ENCODE measurements at places on chromosomes 12 and 14.

- DNase-seq: no peak
These were observed 115.9 kb downstream of the BCL11B start for GRCh38 chr14:99156090-99156425.

- no peak for DNase-seq
These were observed 129.7 kb upstream of the CCND2 start for GRCh38 chr12:4143896-4144295.

DNA sequence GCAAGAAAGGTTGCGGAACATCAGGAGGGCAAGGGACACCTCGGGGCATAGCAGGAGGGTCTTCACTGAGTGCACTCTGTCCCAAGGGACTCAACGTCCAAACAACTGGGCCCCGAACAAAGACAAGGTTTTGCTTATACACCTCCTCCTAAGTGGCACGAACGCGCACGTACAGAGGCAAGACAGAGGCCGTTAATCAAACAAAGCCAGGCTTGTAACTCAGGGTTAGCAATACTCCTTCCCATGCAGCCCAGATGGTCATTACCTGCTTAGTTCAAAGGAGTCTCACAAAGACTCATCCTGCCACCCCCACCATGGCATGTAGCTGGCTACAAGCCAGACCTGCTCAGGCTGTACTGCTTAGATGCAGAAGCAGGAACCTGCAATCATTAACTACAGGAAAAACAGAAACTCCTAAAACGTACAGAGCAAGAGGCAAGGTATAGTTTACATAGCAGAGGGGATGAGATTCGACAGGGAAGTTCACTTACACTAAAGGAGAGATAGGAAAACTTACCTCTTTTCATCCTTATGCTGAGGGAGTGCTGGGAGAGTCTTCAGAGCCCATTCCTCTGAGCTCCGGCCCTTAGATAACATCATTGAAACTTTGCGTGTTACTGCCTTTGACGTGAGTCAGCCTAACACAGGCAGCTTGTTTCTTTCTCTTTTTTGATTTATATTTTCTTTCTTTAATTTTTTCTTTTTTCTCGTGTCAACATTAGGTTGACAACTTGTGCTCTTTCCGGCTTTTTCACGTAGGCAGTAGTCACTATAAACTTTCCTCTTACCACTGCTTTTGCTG is 1319.1 kb downstream of the TMEM121 start:
- DNase-seq: peak; percentile 19

GRCh38 chr14:95353664-95354063 is 34.0 kb upstream of the CLMN start:
- no peak for DNase-seq

DNA sequence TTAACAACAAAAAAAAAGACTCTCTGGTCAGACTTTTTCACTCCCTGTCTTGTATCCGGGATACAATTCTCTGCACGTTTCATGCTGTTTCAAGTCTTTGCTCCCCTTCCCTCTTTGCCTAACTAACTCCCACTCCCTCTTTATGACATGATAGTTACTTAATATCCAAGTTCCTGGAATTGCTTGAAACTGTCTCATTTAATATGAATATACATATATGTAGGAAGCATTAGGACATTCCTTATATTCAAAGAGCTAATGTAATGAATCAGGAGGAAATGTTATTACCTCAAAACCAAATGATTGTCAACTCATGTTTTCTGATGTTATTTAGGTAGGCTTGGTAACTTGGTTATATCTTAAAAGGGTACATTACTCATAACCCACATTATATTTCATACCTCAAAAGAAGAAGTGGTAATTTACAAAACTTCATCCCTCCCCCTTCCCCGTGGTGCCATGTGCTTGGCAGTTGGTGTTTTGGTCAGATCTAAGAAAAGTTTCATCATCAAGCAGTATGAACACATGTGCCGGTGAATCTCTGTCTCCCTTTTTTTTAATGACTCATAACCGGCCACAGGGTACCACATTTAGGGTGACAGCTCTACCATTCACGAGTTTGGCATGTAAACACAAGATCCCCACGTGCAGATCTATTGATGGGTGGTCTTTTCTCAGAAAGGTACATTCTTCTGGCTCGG is 56.5 kb downstream of the HCAR2 start:
- DNase-seq: no peak

- no peak for DNase-seq
These were observed 52.6 kb upstream of the KCNJ8 start for GRCh38 chr12:21827083-21827482.

GRCh38 chr12:116882742-116883141 is 1.5 kb upstream of the HRK start:
- no peak for DNase-seq

DNA sequence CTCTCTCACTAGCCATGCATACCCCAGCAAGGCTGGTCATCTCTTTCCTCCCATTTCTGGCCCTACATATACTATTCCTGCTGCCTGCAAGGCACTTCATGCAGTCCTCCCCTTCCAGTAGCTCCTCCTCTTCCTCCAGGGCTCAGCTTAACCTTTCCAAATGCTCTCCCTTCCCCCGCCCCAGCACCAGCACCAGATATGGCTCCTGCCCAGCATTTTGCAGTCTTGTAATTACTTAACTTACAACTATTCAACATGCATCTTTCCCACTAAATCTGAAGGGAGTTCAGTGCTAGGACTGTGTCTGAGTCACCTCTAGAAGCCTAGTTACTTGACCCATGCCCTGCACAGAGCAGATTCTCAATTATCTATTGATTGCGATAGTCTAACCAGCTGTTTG is 1.8 kb upstream of the FBXO21 start:
- no peak for DNase-seq

- peak; percentile 3 for DNase-seq
These were observed 38.9 kb upstream of the RASSF3 start for GRCh38 chr12:64571411-64571810.

DNA sequence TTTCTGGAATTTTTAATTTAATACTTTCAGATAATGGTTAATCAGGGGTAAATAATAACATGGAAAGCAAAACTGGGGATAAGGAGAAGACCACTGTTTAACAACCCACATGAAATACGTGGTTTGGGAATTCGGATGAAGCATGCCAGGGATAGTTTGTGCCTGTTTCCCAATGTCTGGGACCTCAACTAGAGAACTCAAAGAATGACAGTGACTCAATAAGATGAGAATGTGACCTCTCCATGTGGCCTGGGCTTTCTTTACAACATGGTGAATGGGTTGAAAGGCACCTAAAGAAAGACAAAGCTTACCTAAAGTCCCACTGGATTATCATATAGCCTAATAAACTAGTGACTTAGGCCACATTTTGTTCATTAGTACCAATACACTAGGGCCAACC is 460.3 kb upstream of the LRFN5 start:
- DNase-seq: no peak

GRCh38 chr12:113768850-113769249 is 197.3 kb downstream of the RBM19 start:
- DNase-seq: no peak

GRCh38 chr12:785706-786105 is 33.3 kb downstream of the WNK1 start:
- no peak for DNase-seq

GRCh38 chr12:11711651-11712327 is 62.3 kb downstream of the ETV6 start:
- DNase-seq: no peak

DNA sequence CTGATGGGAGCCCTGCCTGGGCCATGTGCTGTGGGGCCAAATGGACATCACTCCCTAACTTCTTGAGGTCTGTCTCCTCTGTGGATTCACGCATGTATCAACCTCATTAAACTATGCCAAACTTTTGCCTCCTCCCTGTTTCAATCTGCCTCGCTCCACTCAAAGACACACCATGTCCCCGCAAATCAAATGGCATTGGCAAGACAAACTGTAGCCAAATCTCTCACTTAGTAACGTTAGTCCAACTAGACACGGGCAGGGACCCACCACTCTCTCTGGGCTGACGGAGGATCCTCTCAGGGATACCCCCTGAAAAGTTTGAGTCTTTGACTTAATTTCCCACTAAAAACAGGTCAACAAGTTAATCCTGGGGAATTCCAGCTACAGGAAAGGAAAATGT is 8.0 kb downstream of the ZBTB39 start:
- no peak for DNase-seq

DNA sequence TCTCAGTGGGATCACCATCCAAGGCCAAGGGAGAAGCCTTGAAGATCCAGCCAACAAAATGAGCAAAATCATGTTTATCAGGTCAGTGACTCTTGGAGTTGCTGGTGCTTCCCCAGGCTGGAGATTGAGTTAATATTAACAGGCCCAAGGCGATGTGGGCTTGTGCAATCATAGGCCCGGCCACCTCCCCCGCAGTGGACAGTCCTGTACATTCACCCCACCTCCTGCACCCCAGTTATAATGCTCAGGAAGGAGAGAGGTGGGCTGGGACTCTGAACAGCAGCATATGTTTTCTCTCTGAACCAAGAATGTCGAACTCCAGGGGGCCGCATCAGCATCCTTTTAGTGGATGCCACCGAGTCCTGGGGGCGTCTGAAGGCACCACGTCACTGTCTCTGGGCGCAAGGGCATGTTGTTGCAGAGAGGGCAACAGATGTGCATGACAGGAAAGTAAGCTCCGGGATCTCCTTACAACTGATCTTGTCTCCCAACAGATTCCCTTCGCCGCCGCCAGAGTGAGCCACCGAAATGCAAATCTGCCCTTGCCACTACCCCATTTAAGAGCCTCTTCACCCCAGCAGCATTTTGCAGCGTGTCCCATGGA is 32.2 kb upstream of the SERPINA6 start:
- no peak for DNase-seq

- DNase-seq: no peak
These were observed 9.8 kb downstream of the RBP5 start for GRCh38 chr12:7118881-7119280.

DNA sequence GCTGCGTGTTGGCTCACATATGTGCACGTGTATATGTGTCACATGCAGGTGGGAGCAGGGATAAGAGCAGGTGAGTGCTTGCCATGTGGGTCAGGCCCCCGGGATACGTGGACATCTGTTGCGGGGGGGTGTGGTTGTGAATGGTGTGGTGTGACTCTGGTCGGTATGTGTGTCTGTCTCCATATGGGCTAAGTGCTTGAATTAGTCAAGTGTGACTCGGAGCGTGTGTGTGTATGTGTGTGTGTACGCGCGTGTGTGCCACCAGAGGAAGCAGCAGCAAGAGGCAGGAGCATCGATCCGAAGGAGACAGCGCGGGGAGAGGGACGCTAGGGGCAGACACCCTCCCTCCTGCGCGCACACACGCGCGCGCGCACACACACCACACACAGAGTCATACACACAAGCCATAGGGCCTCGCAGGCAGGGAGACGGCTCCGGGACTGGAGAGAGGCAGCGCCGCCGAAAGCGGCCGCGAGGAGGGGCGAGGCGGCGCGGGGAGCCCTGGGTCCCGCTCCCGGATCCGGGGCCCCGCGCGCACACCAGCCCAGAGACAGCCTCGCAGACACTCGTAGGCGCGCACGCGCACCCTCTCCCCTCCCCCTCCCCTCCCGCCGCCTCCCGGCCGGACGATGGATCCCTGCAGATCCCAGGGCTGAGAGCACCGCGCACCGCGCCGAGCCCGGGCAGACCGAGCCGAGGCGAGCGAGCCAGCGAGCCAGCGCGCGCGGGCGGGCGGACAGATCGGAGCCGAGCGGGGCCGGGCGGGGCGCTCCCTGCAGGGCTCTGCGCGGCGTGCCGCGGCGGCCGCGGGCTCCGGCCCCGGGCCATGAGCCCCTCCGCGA is at the start of gene ASIC1:
ASIC1 (plus strand) TSS at position 597 of the 842 bp plus-strand sequence. CDS start 1,171 bp downstream, outside the sequence.
- no peak for DNase-seq

DNA sequence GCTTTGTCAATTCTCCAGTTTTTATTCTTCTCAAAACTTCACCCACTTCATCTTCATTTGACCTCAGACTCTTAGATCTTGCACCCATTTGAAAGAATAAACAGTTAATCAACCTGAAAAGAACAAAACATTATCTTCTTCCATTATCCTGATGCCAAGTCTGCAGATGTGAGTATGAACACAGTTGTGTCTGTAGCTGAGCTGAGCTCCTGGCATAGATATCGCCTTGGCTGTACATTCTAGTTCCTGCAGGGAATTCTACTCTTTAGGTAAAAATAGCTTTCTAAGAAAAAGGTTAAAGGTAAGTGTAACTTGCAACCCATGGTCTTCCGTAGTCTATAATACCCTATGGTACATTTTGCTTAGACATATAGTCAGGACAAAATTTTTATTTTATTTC is 169.7 kb downstream of the KCNA5 start:
- no peak for DNase-seq

DNA sequence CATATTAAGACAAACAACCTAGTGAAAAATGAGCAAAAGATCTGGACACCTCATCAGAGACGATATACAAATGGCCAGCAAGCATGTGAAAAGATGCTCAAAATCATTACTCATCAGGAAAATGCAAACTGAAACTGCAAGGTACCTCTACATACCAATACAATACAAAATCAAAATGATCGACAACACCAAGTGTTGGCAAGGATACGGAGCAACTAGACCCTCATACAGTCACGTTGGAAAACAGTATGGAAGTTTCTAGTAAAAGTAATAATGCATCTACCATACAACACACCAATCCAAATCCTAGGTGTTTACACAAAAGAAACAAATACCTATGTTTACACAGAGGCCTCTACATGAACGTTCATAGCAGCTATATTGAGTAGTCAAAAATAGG is 99.9 kb downstream of the IPO8 start:
- DNase-seq: no peak
